NCI-H1436 (cell line): ENCODE measurements at places on chromosomes 7 and 10.
A peak's percentile ranks its signal among the peaks of the same experiment; 100 is the strongest.

GRCh38 chr7:14424675-14425074, 435.2 kb upstream of the ETV1 start:
- DNase-seq: no peak

GRCh38 chr7:107860981-107861652, 29.9 kb upstream of the DLD start:
- DNase-seq: no peak

GRCh38 chr7:73828107-73828803, 2.5 kb upstream of the CLDN4 start:
- peak; percentile 86 for DNase-seq

DNA sequence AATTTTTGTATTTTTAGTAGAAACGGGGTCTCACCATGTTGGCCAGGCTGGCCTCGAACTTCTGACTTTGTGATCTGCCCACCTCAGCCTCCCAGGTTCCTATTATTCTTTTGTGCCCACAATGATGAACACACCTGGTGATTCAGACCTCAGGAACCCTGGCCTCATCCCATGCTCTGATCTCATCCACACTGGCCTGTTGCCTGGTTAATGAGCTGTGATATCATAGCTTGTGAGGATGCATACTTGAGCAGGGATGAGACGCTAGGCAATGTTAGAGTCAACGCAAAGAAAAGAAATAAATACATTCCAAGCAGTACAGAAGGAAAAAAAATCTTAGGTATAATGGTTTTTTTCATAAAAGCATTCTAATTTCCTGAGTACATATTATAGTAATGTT, 82.4 kb upstream of the RNF32 start:
- DNase-seq: no peak

- DNase-seq: no peak
Observed at GRCh38 chr10:17779784-17780183, 27.8 kb downstream of the TMEM236 start.

DNA sequence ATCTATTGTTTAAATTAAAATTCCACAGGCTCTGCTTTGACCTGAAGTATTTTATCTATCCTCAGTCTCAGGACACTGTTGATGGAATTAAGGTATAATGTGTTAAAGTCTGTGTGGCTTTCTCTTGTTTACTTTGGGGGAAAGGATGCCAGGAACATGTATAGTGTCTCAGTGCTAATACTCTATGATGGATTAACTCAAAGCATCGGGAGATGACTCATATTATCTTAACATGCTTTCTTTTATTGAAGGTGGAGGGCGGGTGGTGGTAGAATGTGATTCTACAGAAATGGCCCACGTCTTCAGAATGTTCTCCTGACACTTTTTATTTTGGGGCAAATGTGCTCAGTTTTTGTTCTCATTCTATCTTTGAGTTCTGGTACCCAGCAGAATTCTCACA, 189.0 kb downstream of the ANKRD30A start:
- DNase-seq: no peak
